ENCODE measurements at places on chromosomes 13 and 19.

- no peak for DNase-seq
Observed at GRCh38 chr13:45510672-45511071, 45.9 kb downstream of the COG3 start.

DNA sequence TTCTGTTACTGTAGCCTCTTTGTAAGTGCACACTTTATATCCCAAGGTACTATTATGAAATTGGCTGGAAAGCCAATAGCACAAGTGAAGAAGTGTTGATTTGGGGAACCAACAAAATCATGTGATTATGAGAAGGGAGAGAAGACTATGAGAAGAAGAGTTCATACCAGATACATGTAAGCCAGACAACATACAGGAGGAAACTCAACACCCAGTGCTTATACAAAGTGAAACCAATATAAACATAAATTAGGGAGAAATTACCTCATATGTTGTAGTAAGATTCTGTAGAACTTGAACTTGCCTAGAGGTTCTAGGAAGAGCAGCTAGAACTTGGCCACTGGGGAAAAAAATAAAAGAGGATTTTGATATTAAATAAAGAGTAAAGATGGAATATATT, 17.4 kb downstream of the CPB2 start:
- DNase-seq: no peak

GRCh38 chr13:36084131-36084530, 47.1 kb downstream of the DCLK1 start:
- no peak for DNase-seq

GRCh38 chr13:99486996-99487395, 14.3 kb upstream of the TM9SF2 start:
- DNase-seq: no peak

DNA sequence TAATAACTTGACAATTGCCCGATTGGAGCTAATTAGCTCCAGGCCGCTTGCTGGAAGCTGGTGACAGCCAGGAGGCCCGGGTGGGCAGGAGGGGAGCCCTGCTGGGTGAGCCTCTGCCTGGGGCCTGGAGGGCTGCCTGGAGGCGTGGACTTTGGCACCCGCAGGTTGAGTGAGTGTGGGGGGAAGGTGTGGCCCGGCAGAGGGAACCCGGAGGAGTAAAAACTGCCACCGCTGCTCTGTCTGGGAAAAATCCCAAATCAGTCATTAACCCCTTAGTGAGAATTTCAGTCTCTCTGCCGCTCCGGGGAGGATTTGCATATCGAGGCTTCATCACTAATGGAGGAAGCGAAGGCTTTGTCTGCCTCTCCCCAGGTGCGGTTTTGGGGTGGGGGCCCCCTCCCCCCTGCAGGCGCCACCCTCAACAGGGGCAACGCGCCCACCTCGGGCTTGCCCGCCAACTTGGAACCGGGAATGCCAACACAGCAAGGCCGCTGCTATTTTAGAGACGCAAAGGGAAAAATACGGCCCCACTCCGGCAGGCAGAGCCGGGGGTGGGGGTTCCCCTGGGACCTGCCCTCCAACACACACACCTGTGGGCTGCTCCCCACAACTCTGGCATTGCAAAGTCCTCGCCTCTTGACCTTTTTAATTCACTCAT, 6.2 kb downstream of the EFNA2 start:
- no peak for DNase-seq

- no peak for DNase-seq
Observed at GRCh38 chr13:46051968-46052318, 603 bp downstream of the ZC3H13 start.

GRCh38 chr13:108855737-108856387, 226.5 kb downstream of the MYO16 start:
- DNase-seq: peak; percentile 24

GRCh38 chr13:39484506-39485313, 118.3 kb downstream of the LHFPL6 start:
- no peak for DNase-seq

- no peak for DNase-seq
Observed at GRCh38 chr13:73955977-73956500, 178.2 kb downstream of the KLF12 start.

GRCh38 chr13:105035092-105035491, 1500.4 kb downstream of the EFNB2 start:
- DNase-seq: no peak

DNA sequence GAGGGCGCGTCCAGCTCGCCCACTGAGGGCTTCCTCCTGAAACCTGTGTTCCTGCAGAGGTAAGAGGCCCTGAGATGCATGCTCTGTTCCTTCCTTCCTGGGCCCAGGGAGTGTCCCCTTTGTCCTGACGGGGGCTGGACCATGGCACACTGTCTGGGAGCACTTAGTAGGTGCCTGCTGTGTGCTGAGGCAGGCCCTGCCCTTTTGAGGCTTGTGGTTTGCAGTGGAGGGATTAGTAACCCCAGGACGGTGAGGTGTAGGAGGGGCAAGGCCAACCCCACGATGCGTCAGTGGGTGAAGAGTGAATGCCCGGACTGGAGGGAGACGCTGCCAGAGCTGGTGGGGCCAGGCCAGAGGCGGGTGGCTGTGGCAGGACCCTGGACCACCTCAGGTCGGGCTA, 11.2 kb upstream of the F2RL3 start:
- no peak for DNase-seq

DNA sequence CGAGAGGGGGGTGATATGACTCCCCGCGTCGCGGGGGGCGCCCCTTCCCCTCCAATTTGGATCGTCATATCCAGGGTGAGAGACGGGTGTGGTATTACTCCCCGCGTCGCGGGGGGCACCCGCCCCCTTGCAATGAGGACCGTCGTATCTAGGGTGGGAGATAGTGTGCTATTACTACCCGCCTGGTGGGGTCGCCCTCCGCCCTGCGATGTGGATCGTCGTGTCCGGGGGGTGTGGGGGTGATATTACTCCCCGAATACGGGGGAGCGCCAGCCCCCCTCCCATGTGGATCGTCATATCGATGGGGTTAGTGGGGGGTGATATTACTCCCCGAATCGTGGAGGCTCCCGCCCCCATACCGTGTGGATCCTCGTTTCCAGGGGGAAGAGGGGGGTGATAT, 29.2 kb upstream of the RGCC start:
- no peak for DNase-seq

DNA sequence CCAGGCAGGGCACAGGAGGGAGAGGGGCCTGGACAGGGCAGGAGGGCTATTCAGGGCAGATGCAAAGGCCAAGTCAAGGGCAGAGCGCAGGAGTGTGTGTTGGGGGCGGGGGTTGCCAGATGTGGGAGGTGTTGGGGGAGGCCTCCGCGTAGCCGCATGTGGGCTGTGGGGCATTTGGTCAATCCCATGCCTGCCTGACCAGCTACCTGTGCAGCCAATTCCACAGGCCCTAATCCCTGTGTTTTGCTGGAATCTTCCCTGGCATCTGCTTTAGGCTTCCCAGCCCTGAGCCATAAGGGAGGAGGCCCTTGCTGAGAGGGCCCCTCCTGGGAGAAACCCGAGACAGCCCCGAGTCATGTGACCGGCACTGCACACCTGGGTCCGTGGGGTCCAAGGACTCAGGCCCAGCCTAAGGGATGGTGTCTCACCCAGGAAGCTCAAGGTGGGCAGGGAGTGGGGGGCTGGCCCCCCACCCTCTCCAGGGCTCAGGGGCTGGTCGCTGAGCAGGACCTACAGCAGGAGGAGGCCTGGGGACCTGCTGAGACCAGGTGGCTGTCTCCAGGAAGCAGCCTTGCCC, 20.3 kb downstream of the RFX1 start:
- no peak for DNase-seq

DNA sequence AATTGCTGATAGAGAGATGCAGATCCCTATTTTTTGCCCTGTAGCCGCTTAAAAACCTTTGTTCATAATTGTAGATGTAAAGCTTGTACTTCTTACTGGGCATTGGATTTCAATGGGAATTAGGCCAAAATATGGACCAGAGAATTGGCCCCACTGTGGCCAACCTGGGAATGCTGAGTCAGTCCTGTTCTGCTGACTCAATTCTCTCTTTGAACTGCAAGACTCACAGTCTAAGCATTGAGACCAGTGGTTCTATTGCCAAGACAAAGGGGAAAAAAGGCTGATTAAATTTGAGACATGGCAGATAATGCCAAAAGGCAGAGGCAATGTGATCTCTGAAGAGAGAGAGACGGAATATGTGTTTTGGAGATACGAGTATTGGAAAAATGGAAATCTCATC, 72.5 kb upstream of the UBL3 start:
- DNase-seq: no peak

- no peak for DNase-seq
Observed at GRCh38 chr13:66409542-66409941, 820.6 kb downstream of the PCDH9 start.

- DNase-seq: no peak
Observed at GRCh38 chr13:75861786-75862185, 225.7 kb downstream of the LMO7 start.

DNA sequence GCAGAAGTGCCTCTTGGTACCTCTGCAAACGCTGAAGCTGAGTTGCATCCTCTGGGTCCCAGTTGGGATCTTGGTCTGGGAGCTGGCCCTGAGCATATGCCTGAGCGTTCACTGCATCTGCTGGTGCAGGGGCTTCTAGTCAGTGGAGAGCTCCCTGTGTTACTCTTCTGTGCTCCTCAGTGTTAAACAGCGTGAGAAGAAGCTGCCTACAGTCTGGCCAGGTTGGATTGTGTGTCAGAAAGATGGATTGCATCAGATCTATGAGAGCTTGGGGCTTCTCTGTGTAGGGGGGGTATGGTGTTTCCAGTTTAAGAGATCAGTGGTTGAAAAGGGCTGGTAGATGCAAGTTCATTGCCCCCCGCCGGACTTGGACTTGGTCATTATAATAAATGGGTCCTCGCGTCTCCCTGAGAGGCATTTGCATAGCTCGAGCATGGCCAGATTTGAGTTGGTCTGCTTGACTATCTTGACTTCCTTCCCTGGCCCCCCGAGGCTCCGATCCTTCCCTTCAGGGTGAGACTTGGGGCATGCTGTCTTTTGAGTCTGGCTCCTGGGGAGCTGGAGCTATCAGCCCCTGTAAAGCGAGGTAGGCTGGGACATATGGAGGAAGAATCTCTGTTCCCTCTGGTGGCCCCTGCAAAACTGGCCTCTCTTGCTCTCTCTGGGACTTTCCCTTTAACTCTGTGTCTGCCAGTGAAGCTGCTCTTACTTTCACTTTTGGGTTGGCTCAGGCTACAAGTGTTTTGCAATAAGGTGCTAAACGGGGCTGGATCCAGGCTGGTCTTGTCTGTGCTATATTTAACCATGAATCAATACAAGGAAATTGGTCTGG, 52.9 kb downstream of the OR10H4 start:
- DNase-seq: no peak

GRCh38 chr19:5996623-5997320, 18.8 kb upstream of the RANBP3 start:
- DNase-seq: no peak

DNA sequence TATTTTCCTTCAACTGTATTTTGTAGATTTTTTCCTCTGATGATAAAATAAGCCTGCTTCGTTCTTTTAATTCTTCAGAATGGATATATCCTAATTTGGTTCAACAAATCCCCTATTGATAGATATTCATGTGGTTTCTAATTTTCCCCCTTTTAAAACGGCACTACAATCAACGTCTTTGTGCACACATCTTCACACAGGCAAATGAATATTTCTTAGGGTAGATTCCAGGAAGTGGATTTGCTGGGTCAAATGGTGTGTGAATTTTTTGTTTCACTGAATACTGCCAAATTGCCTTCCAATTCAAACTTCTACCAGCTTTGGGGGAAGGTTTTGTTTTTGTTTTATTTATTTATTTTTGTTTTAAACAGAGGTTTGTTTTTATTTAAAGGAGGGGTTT, 287.2 kb downstream of the FOXO1 start:
- DNase-seq: no peak

DNA sequence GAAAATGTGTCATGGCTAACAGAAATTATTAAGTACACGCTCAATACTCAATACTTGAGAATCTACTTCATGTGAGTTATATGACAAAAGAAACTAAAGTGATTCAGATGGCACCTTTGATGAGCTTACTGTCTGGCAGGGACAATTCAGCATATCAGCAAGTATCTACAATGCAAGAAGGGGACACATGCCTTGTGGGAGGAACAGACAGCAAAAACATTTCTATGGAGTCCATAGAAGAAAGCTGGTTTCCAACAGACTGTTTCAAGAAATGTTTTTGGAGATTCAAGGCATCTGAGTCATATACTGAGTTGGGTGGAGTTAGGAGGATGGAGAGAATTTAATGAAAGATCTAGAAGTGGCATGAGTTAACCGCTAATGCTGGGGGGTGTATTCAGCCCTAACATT, 54.7 kb downstream of the MBNL2 start:
- no peak for DNase-seq

DNA sequence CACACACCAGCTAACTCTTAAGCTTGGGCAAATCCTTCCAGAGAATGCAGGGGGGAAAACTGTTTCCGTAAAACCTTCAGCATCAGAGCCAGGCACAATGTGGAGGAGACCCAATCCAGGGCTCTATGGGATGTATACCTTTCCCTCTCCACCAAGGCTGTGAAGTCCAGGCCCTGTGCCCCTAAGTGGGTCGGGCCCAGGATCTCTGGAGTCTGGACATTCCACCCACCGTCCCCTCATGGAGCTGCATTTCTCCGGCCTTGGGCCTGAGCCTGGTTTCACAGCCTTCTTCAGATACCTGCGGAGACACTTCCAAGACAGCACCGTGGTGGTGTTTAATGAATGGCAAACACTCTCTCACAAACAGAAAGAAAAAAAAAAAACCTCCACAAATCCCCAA, 186.2 kb downstream of the URI1 start:
- no peak for DNase-seq

GRCh38 chr13:105118426-105118985, 1417.0 kb downstream of the EFNB2 start:
- DNase-seq: no peak

- DNase-seq: peak; percentile 42
Observed at GRCh38 chr19:57103573-57104277, 16.1 kb upstream of the USP29 start.

DNA sequence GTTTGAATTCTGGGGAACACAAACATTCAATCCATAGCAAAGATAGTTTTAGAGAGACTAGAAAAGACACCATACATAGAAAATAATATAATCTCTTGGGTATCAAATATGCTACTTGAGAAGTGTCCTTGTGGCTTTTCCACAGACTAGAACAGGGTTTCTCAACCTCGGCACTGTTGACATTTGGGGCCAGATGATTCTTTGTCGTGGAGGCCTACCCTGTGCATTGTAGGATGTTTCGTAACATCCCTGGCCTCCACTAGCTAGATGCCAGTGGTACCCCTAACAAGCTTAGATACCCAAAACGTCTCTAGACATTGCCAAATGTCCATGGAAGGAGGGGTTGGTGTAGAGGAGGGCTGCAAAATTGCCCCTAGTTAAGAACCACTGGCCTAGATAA, 2.2 kb upstream of the ESD start:
- DNase-seq: no peak

DNA sequence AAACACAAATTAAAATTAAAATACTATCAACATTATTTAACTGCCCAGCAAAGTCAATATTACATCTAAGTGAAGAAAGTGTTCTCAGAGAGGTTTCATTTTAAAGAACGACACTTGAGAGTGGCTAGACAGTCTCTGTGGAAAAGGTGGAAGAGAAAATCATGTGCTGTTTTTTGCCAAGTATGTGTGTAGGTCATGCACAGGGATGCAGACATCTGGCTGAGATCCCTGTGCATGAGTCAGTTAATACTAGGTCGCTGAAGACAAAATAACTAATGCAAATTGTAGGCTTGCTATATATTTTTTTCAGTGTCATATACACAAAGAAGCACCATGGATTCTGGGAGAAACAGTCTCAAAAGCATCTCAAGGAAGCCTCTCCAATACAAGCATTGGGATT, 44.3 kb upstream of the ENOX1 start:
- DNase-seq: no peak

- no peak for DNase-seq
Observed at GRCh38 chr13:29193083-29193482, 372.9 kb downstream of the MTUS2 start.
